ENCODE measurements at places on chromosomes 4 and X.

- peak; percentile 90 for DNase-seq
Measured at GRCh38 chr4:110631584-110632505, 9.0 kb upstream of the PITX2 start.

DNA sequence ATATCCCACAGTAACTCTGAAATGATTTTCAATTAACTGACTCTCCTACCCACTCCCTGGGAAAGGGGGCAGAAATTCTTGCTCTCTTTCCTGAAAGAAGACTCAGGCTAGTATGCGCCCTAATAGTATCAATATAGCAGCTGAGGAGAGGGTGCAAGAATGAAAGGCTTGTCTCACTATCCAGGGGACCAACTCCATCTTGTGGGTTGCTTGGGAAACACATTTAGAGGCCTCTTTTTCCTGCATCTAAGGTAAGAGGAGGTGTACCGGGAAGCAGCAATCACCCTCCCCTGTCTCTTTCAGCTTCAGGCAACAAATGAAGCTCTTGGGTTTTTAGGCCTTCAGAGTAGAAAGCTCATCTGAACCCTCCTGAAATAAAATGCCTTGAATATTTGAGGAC lies 11.3 kb downstream of the TMEM255A start:
- DNase-seq: no peak

DNA sequence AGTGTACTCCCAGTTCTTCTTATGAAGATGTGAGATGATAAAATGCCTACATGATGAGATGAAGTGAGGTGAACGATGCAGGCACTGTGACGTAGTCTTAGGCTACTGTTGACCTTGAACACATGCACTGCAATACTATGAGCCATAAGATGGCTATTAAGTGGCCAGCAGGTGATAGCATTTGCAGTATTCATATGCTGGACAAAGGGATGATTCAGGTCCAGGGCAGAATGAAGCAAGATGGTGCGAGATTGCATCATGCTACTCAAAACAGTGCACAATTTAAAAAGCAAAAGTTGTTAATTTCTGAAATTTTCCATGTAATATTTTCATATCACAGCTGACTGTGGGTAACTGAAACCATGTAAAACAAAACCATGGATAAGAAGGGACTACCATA lies 781.4 kb downstream of the PCDH18 start:
- no peak for DNase-seq

DNA sequence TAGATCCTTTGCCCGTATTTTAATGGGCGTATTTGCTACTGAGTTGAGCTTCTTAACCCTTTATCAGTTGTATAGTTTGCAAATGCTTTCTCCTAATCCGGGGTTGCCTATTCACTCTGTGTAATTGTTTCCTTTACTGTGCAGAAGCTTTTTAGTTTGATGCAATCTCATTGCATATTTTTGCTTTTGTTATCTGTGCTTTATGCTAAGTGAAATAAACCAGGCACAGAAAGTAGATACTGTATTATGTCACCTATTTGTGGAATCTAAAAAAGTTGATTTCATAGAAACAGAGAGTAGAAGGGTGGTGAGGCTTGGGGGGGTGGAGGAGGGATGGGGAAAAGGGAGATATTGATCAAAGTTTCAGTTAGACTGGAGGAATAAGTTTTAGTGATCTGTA lies 17.7 kb downstream of the OGT start:
- no peak for DNase-seq

DNA sequence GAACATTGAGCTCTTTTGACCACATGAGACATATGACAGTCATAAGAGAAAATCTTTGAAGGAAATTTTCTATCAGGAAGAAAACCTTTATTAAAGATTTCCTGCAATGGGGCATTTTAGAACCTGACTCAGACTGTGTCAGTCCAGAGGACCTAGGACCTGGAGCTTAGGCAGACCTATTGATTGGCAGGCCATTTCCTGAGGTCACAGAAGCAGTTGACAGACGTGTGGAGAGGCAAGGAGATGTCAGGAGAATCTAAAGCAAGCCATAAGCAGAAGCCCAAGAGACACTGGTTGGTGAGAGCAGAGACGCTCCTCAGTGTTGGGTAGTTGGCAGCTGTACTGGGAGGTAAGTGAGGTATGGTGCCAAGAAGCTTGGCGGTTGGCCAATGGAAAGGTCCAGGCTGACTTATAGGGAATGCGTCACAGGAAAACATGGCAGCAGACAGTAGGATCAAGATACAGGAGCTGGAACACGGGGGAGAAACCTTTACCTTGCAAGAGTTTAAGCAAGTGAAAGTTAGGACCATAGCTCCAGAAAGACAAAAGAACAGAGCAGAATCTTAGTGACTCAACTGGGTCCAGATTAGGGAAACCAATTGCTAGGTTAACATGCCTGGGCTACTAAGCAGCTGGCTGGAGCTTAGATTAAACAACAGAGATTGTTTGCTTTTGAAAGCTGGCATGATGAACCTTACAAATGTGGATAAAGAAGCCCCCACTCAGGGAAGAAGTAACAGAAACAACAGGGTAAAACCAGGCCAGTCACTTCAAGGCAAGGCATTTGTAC lies 18.6 kb downstream of the PALLD start:
- DNase-seq: no peak

- DNase-seq: no peak
Measured at GRCh38 chr4:137694138-137694537, 161.8 kb upstream of the PCDH18 start.

GRCh38 chr4:6467600-6467999 lies 4.8 kb downstream of the PPP2R2C start:
- no peak for DNase-seq

- DNase-seq: no peak
Measured at GRCh38 chr4:101417046-101417445, 69.7 kb upstream of the PPP3CA start.

DNA sequence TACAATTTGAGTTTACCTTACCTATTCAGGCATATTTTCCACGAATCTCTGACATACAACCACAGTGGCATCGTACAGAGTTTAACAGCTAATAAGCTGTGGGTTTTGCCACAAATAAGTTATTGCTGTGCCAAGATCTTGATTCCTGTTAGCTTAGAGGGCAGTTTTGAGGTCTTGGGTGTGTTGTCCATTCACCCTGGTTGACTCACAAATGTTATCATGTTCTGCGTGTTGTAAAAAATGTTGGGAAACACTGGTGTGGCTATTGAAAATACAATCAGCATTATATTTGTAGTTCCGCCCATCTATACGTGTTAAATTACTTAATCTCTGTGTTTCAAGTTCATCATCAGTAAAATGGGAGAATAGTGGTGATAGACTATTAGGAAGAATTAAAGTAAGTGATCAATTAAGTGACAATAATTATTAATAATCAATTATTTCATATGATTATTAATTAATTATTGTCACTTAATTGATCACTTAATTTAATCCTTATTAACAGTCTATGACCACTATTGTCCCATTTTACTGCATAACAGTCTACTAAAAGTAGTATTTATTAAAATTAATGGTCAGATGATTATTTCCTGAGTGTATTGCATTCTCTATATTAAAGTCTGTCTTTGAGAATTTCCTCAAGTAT lies 96.3 kb downstream of the TMA16 start:
- no peak for DNase-seq

- no peak for DNase-seq
Measured at GRCh38 chr4:152162331-152162697, 373.6 kb downstream of the FBXW7 start.

DNA sequence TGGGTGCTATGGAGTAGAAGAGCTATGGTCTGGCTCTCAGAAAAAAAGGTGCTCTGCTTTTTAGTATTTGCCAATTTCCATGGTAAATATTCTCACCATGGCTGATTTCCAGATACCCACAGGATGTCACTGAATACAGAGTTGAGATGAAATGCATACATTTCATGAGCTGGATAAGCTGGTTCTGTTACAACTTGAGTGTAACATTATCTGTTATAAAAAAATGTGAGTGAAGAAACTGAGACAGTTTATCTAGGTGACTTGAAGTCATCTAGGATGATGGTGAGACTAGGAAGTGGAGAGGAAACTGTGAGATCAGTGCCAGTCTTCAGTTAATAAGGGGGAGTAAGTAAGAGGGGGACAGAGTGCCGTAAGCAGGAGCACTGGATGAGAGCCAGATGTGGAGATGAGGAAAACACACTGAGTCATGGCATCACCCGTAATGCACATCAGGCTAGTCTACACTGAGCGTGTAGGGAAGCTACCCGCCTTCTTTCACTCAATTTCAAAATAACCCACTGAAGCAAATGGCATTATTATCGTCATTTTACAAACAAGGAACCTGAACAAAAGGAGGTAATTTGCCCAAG lies 5.0 kb downstream of the HPSE start:
- no peak for DNase-seq

DNA sequence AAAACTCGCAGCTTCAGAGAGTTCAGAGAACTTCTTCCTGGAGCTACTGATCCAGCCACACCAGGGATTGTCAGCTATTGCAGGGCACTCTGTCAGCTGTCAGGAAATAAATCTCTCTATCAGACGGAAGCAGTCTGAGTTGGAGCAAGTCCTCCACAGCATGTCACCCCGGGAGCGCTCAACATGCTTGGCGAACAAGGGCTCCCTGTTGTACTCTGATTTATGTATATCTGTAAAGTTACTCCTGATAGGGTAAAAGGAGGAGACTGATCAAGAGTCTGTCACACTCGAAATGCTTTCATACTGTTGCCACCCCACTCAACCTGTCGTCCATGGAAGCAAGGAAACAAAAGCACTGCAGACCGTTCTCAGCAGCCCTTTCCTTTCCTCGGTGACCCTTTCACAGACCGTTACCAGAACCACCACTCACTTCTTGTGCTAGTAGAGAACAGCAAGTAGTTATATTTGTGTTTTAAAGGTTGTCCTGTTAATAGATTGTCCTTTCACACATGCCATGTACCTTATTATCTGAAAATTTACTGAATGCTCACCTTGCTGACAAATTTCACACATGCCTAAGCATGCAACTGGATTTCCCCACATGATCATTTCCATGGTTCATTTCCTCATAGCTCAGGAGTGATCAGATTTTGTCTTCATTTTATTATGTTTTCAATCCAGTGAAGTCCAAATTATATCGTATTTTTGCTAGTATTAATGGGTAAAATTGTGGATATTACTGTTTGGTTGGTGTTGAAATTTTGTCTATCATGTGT lies 2108.9 kb upstream of the TENM3 start:
- peak; percentile 12 for DNase-seq

DNA sequence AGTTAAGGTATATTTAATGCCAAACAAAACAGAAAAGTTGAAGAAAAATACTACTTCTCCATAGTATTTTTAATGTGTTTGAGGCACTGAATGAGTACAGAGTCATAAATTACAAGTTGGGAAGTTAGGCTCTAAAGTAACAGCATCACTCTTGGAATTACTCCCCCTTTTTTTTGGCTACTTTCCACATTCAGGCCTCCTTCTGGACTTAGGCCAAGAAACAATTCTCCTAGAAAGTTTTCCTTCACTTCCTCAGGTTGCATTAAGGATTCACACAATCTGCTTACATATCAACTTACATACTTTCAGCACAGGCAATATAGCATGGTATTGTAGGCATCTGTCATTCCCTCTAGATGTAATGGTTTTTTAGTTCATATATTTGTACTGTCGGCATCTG lies 52.1 kb downstream of the TMEM165 start:
- DNase-seq: no peak

- DNase-seq: no peak
Measured at GRCh38 chr4:44675366-44675765, 2.9 kb upstream of the GUF1 start.

DNA sequence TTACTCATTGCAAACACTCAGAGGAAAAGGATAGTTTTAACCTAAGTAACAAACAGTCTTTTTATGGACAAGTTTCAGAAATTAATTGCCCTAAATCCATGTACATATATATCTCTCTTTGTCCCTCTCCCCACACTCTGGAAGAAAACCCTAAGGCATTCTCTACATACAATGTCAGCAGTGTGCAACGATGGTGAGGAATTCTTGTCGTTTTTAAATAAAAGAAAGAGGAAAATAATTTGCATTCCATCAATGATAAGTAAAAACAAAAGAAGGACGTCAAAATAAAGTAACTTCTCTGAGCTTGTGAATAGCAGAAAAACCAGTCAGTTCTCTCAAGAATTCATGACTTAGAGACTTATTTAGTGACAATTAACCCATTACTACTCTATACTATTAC lies 550.5 kb upstream of the DIPK2B start:
- no peak for DNase-seq

GRCh38 chrX:84133023-84133422 lies 55.0 kb downstream of the RPS6KA6 start:
- no peak for DNase-seq

DNA sequence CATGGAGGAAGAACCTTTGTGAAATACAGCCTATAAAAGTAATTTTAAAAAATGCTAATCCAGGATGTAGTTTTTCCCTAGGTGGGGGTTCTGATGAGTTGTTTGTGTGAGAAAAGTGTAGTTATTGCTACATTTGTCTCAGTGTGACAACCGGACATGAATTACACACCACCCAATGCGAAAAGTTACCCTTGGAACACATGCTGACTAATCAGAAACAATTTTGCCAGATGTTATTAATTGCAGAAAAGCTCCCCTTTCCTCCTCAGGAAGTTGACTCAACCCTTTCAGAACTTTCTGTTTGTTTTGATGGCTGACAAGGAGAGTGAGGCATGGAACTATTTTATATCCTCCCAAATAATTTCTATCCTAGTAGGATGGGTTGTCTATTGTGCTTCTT lies 38.1 kb upstream of the EDA2R start:
- no peak for DNase-seq

GRCh38 chrX:11750046-11750445 lies 8.0 kb upstream of the MSL3 start:
- no peak for DNase-seq

GRCh38 chr4:13543032-13543838 lies 1.1 kb downstream of the NKX3-2 start:
- DNase-seq: no peak

DNA sequence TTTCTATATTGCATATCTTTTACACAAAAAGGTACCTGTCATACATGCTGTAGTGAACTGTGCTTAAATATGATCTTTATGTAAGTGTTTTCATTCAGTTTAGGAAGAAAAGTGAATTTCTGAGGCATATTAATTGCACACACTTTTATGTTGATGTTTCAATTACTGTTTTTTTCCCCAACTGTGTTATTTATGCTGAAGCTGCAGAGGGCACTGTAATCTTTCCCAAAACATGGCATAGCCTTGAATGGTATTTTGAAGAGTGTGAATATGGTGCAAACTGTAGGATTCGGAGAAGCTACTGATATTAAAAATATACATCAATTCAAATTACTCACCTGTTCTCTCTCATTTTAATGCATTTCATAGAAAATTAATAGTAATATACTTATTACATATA lies 6.0 kb upstream of the CENPE start:
- DNase-seq: peak; percentile 33

DNA sequence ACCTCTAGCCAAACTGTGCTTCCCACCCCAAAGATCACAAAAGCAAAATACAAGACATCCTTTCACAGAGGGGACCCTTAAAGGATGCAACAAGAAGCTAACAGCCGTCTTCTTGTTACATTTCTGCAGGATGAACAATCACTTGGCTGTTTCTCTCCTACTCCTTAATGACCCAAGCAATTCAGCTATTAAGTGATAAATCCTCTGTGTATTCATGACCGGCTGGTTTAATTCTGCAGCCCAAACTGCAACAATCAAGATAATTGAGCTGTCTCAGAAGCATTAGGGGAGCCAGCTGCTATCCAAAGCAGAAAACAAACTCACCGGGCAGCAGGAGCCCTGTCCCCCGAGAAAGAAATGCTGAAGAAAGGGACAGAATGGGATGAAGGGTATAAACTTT lies 85.9 kb upstream of the ACSL4 start:
- peak; percentile 54 for DNase-seq

Measured in D341Med (cell line).